ENCODE measurements at places on chromosomes 2 and 18. TPM values are rescaled to one million over a fixed set of nuclear protein-coding genes. Genes with fewer than 3 reads are reported as not detected.

GRCh38 chr2:192313773-192314172 lies 119.0 kb upstream of the TMEFF2 start:
- DNase-seq, result peak; percentile 45
- no peak overlapping the region for H3K4me3 ChIP-seq
- H3K4me1 ChIP-seq, result no peaks in the 10 kb centered on the region
- H3K27me3 ChIP-seq, result no peaks in the 10 kb centered on the region
- no peak overlapping the region for H3K27ac ChIP-seq

- no peaks in the 10 kb centered on the region for H3K4me1 ChIP-seq
- DNase-seq, result no peak
- H3K36me3 ChIP-seq, result no peaks in the 10 kb centered on the region
- no peak overlapping the region for H3K27ac ChIP-seq
- no peak overlapping the region for H3K4me3 ChIP-seq
Observed at GRCh38 chr2:220504938-220505503, 877.6 kb downstream of the SLC4A3 start.

GRCh38 chr18:12744103-12744502 lies 41.3 kb downstream of the PSMG2 start:
- H3K27ac ChIP-seq, result no peak overlapping the region
- no peaks in the 10 kb centered on the region for H3K4me1 ChIP-seq
- H3K36me3 ChIP-seq, result no peaks in the 10 kb centered on the region

DNA sequence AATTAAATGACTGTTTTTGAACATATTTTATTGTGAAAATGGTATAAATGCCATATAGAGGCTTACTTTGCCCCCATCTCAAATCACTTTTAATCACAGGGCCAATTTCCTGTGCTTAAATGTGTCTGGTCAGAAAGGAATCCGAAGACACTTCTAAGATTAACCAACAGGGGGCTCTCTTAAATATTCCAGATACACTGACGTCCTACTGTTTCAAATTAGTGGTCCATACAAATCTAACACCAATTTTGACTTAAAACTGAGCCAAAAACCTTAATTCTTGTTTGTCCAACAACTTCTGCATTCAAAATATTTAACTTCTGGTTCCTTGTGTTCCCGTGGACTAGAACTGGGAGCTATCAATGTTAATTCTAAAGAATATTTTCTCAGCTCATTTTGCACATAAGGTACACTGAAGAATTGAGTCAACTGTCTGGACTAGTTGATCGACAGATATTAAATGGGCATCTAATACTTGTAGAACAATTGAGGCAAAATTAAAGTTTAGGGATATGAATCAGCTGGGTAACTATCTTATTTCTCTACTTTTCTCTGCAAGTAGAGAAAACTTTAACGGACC lies 557.5 kb downstream of the ARHGAP15 start:
- H3K4me1 ChIP-seq, result no peaks in the 10 kb centered on the region
- no peaks in the 10 kb centered on the region for H3K36me3 ChIP-seq
- DNase-seq, result no peak
- H3K27me3 ChIP-seq, result no peaks in the 10 kb centered on the region

DNA sequence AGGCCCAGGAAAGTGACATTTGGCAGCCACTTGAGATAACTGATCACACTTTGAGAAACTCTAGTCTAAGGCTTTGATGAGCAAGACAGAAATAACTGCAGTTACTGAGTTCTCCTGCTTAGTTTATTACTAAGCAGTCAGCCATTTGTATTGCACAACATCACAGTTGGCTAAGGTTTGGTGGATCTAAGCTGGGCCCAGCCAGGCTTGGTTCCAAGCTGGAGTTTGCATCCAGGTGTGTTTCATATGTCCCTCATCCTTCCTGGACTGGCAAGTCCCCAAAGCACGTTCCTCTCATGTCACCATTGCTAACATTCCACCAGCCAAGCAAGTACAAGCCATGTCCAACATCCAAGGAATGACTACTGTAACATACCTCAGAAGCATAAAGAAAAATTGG lies 71.3 kb upstream of the ZNF532 start:
- no peaks in the 10 kb centered on the region for H3K27me3 ChIP-seq
- H3K4me1 ChIP-seq, result peaks cover 5% of the 10 kb centered on the region
- DNase-seq, result peak; percentile 68
- no peak overlapping the region for H3K27ac ChIP-seq

DNA sequence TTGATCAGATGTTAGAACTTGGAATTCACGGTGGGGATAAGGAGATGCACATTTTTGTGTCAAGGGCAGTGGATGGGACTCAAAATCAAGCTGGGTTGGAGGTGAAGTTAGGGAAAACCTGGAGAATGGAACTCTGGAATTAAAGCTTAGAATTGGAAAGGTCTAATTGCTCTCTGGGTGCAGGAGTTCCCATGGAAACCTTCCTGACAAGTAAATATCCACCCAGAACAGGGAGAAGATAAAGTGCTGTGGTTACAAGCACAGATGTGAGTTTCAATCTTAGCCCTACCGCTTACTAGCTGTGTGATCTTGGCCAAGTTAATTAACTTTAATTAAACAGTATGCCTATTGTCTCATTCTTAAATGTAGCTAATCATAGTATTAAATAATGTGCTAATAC lies 71.3 kb upstream of the TCF7L1 start:
- H3K36me3 ChIP-seq, result no peaks in the 10 kb centered on the region
- DNase-seq, result no peak
- H3K4me1 ChIP-seq, result peaks cover 8% of the 10 kb centered on the region
- peaks cover 5% of the 10 kb centered on the region for H3K27me3 ChIP-seq

DNA sequence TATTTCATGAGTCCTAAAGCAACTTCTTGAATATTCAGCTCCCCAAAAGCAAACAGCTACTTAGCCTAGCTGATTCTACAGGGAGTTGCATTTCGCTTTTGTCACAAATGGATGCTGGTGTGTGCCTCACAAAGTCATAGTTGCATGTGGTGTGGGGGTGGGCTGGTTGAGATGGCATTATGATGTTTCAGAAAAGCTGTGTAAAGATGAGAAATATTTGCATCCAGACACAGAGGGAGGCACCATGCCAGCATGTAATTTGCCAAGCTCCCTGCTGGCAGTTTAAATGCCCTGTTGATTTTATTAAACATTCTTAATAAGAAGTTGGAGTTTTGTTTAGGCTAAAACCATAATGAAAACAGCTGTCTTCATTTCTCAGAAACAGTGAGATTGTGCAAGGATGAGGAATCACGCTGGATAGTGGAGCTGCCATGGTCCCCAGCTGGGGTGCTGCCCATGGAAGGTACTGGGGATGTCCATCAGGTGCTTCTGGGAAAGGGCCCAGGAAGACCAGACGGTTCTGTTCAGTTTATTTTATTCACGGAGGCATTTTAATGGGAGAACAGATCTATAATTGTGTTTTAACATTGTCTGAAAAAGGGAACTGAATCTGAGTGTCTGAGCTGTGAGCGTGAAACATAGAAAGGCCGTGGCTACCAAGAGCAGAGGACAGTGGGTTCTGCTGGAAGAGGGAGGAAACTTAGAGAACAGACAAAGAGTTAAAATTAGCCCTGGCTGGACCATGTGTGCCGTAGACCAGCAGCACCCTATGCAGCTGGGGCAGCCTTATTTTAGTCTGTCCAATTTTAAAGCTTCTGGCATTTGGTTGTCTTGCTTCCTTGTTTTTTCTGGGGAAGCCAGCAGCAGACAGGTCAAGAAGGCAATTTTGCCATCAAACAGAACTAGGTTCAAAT lies 177.1 kb downstream of the FAM210A start:
- H3K36me3 ChIP-seq, result no peaks in the 10 kb centered on the region
- H3K4me1 ChIP-seq, result peaks cover 59% of the 10 kb centered on the region
- DNase-seq, result no peak
- peak overlapping the region; percentile 60 for H3K27ac ChIP-seq

FAM124B gene
- 1.5 TPM for total RNA-seq
